ENCODE measurements at places on chromosomes 6 and 20.

- DNase-seq = no peak
These were observed 14.1 kb downstream of the DAAM2 start for GRCh38 chr6:39806278-39806677.

GRCh38 chr6:77228279-77228678 lies 235.0 kb downstream of the HTR1B start:
- DNase-seq = no peak

GRCh38 chr20:58760856-58761255 lies 68.3 kb downstream of the NPEPL1 start:
- no peak for DNase-seq

- DNase-seq = no peak
These were observed 105.8 kb downstream of the DLGAP4 start for GRCh38 chr20:36411861-36412454.

DNA sequence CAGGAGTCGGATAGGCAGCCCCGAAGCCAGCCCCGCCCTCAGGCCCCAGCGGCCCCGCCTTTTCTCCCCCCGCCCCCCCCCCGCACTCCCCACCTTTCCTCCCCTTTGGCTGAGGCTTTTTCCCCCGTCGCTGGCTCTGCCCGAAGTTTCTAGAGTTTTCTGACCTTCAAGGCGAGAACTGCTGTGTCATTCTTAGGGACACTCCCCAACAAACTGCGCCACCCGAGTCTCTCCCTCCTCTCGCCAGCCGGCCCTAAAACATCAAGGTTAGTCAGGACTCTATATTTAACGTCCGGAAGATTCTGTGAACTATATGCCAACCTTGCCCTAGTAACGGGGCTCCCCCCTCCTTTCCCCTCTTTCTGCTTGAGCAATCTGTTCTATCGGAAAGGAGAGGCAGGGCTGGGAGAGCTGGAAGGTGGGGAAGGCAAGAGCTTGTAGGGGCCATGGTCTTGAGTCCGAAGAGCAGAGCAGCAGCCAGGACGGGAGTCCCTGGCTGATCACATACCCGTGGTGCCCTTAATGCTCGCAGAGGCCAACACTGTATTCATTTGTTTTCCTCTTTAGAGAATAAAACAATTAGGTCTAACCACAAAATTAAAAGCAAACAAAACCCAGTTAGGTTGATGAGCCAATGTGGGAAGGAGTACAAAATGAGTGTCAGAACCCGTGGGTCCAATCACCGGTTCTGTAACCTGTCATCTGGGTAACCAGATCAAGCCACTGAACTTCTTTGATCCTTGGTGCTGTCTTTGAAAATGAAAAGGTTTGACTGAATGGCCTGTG lies 5.3 kb upstream of the HSPA1B start:
- DNase-seq = peak; percentile 82

DNA sequence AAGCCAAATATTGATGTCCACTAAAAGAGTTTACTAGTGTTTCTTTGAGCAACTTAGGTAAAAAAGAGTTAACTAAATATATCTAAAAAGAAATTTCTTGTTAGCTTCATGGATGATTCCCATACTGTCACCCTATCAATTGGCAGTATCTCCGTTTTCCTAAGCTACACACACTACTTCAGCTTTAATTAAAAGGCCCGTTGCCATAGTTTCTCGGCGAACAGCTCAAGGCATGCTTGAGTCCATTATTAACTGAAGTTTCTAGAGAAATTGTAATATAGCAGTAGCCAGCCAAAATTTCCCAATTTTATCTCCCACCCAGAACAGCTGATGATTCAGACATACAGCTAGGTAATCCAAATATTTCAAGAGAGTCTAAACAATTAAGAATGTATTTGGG lies 20.0 kb upstream of the BEND6 start:
- DNase-seq = no peak

GRCh38 chr20:61593516-61593915 lies 341.5 kb downstream of the CDH4 start:
- DNase-seq = no peak

- DNase-seq = no peak
These were observed 46.2 kb downstream of the EDN1 start for GRCh38 chr6:12336121-12336971.

- no peak for DNase-seq
These were observed 239.6 kb upstream of the DEFB112 start for GRCh38 chr6:50289366-50289765.

GRCh38 chr6:52522655-52523054 lies 54.2 kb downstream of the TRAM2 start:
- no peak for DNase-seq
